ENCODE measurements at places on chromosomes 3 and 15.

DNA sequence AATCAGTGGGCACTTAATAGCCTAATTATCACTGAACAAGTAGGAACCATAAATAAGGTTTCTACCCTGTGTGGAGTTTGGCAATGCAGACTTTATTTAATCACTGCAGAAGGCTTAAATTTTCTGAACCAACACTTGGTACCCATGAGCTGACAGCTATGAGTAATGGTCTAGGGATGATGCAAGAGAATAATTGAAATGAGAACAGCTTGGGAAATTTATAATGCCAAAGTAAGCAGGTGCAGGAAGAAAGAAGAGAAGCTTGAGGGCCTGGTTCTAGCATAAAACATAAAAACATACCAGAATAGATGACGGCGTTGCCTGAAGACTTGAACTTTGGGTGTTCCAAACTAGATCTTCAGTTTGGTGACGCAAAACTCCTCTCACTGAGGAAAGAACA is 67.0 kb downstream of the IMPG2 start:
- DNase-seq: no peak

- DNase-seq: no peak
Measured at GRCh38 chr3:18988614-18989229, 159.6 kb upstream of the KCNH8 start.

- DNase-seq: no peak
Measured at GRCh38 chr3:154180836-154181691, 59.9 kb downstream of the ARHGEF26 start.

DNA sequence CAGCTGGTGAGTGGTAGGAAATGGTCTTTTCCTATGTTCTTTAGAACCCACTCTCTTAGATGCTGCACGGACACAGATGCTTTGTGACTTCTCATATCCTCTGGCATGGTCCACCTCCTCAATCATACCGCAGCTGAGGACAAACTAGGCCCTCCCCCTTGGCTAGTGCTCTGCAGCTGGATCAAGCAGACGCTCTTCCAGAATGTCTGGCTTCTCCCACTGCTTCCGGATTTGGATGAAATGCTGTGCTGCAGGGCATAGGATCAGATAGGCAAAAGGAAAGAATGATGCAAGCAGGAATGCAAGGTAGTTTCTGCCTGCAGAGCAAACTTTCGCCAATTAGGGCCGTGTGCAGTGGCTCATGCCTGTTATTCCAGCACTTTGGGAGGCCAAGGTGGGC is 75.7 kb upstream of the SLC4A7 start:
- DNase-seq: no peak

GRCh38 chr3:21551019-21551418 is 200.0 kb downstream of the ZNF385D start:
- DNase-seq: no peak

DNA sequence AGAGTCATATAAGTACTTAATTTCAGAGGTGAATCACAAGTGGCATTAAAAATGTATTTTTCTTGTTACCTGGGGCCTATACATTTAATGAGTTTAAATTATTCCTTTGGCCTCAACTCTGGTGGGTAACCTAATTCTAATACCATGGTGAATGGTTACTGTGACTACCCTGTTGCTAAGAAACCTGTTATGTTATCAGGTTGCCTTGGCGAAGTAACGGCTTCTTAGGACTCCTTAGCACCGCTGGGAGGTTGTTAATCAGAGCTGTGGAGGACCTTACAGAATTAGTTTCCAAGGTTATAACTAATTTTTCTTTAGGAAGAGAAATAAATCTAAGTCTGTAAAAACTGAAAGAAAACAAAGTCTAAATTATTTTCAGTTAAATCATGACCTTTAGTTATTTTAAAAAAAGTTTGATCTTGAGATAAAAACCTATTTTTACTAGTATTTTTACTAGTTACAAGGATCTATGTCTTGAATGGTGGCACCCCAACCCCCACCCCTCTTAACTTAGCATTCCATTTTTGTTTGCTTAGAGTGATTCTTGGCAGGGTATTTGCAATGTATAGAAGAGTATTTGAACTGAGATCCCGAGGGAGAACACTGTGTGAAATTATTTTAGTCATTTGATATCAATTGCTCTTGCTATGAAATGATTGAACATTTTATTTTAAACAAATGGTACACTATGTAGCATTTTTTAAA is 155.5 kb downstream of the FNDC3B start:
- DNase-seq: no peak

- DNase-seq: peak; percentile 78
Measured at GRCh38 chr15:24772686-24773373, 97.3 kb downstream of the NPAP1 start.

DNA sequence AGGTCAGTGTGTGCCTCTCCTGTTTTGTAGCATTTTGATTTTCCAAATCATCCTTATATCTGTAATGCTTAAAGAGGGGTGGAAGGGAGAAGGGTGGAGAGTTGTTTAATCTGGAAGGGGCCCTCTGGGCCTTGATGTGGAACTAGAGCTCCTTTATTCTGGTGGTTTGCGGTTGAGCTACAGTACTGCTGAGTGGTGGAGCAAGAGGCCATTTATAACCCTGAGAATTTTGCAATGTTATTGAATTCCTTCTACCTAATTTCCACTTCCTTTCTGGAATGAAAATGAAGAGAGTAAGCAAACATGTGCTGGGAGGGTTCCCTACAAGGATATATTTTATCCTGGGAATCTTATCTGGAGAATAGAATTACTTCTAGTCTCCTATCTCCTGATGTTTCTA is 35.3 kb upstream of the TUBGCP5 start:
- no peak for DNase-seq

GRCh38 chr3:177610686-177611633 is 413.7 kb upstream of the TBL1XR1 start:
- DNase-seq: no peak

- DNase-seq: no peak
Measured at GRCh38 chr3:140456974-140457373, 220.9 kb upstream of the TRIM42 start.

DNA sequence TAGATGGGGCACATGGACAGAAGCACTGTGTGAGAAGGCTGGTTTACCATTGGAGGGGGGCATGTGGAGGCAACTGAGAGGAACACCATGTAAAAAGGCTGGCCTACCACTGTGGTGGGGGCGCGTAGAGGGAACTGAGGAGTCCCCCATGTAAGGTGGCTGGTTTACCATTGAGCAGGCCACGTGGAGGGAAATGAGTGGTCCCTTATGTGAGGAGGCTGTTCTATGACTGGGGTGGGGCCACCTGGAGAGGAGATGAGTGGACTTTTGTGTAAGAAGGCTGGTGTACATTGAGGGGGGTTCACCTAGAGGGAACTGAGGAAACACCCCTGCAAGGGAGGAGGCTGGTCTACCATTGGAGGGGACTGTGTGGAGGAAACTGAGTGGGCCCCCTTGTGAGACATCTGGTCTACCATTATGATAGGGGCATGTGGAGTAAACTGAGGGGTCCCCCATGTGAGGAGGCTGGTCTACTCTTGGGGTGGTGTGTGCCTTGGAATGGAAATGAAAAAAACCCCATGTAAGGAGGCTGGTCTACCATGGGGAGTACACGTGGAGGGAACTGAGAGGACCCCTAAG is 156.9 kb downstream of the FBLN2 start:
- peak; percentile 15 for DNase-seq

GRCh38 chr3:171038342-171038741 is 11.8 kb upstream of the SLC2A2 start:
- DNase-seq: no peak

DNA sequence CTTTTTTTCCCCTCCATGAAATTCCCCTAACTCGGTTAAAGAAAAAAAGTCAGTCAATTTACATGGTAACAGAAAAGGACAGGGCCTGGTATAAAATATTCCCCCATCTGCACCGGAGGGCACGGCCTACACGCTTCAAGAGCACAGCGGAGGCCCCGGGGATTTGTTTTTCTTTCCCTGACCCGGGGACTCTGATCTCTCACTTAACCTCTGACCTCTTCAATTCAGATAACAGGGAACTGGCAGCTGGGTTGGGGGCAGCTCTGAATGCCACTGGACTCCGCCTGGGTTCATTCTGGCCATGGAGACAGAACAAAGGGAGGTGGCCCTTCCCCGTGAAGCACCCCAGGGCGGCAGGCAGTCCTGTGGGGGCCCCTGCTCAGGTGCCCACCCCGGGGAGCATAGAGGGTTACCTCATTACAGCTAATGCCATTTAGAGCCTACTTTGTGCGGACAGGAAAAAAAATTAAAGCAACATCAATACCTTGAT is 257.5 kb downstream of the SHQ1 start:
- DNase-seq: no peak

DNA sequence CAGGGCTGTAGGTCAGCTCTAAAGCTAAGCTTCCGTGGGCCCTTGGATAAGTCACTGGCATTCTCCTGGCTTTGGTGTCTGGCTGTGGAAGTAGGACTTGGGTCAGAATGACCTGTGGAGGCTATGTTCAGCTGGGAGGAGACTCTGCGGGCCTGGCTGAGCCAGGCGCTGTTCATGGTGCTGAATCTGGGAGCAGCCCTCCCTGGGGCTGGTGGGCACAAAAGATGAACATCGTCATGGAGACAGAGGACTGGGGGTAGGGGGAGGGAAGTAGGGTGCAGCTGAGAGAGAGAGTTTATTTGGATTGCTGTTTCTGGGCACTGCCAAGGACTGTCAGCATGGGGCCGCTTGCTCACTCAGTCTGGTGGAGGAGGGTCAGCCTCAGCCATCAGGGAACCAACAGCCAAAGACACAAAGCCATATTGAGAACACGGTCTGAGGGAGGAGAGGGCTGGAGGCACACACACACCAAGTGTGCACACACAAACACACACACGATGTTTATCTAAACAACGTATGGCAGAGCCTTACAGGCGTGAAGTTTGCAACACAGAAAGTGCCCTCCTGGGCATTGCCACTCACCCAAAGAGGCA is 120.7 kb upstream of the LINGO1 start:
- no peak for DNase-seq

DNA sequence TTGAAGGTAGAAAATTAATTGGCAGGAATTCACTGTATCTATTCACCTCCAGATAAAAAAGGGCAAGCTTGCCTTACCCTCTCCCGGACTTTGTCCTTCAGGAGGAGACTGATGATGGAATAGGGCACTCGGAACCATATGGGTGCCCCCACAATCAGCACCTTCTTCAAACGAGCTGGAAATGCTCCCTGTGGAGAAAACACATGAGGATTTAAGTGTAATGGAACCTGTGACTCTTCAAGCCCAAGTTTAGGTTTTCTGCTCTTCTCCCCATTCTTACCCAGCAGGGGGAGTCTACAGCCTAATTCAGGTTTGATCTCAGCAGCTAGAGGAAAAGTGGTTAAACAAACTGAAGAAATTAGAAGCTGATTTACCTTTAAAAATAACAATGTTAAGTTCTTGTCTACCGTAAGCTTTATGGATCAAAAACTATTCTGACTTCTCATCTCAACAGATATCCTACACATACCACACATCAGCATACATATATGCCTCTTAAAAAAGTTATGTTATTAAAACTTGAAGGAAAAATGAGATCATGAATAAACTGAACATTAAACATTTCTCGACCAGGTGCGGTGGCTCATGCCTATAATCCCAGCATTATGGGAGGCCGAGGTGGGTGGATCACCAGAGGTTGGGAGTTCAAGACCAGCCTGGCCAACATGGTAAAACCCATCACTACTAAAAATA is 57.5 kb upstream of the SIN3A start:
- DNase-seq: no peak

- DNase-seq: no peak
Measured at GRCh38 chr15:65069179-65069578, 1.4 kb upstream of the RASL12 start.

- DNase-seq: no peak
Measured at GRCh38 chr3:8607234-8608040, 37.2 kb downstream of the SSUH2 start.

- no peak for DNase-seq
Measured at GRCh38 chr3:196987022-196987421, 18.4 kb upstream of the PIGZ start.

GRCh38 chr3:177382944-177383343 is 185.7 kb upstream of the TBL1XR1 start:
- no peak for DNase-seq

- no peak for DNase-seq
Measured at GRCh38 chr15:99762288-99762687, 29.1 kb upstream of the LYSMD4 start.

DNA sequence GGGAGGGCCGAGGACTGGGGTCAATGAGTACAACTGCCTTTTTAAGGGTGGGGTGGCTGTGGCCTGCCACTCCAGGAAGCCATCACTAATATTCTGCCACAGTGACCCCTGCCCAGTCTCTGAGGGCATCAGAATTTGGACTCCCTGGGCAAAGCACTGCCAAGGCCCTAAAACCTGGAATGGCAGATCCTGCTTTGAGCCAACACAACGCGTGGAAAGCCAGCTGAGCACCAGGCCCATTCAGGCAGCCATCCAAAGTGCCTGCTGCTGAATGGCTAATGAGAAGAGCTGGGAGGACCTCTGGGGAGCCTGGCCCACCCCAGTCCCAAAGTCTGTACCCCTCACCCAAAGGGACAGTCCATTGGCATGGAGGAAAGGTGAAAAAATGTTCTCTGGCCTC is 5.0 kb downstream of the TWF2 start:
- DNase-seq: no peak

DNA sequence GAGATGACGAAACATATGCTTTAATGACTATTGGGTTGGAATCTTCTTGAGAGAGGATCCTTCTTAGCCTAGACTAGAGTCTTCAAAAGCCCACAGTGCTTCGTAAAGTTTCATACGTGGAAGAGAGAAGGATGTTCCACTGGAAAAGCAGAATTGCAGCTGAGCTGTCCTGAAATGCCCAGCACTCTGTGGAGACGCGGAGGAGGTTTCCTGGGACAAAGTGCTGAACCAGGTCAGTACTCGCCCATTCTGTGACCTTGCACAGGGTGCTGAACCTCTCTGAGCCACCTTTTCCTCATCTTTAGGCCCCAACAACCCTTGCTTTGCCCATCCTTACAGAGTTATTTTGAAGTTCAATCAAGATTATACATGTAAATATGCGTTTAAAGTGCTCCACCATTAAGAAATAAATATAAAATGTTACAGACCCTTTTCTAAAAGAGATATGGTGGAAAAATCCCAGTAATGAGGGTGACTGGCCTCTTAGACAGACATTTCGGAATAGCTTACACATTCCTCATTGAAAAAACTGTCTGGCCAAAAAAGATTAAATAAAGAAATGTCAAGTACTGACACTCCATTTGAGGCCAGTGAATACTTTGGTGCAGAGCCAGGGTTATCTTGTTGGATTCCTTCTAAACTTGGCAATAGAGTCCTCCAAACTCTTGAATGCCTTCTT is 4.2 kb upstream of the MAGEF1 start:
- no peak for DNase-seq

- no peak for DNase-seq
Measured at GRCh38 chr3:33768578-33769330, 29.7 kb upstream of the PDCD6IP start.

DNA sequence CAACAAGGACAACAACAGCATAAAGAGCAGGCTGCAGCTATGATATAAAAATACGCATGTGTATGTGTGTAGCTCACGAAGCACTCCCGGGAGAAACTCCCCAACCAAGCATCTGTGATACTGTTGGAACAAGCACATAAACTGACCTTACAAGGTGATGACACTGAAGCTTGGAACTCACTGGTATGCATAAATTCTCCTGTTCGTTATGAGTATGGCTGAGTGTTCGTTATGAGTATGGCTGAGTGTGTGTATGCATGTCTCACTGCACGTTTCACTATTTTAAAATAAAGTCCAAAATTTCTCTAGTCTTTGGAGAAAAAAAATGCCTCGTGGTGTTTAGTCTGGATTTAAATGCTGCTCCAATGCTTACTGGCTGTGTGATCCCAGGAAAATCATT is 256.8 kb downstream of the RORA start:
- DNase-seq: no peak

Data from activated CD8-positive, alpha-beta memory T cell treated with anti-CD3 and anti-CD28 coated beads, Interleukin-2, amount 50 U/mL, for 48 hours (primary cell).